Astrocyte (in vitro differentiated cells and primary cell): ENCODE measurements at places on chromosomes 7 and 10.
A peak's percentile ranks its signal among the peaks of the same experiment; 100 is the strongest.

DNA sequence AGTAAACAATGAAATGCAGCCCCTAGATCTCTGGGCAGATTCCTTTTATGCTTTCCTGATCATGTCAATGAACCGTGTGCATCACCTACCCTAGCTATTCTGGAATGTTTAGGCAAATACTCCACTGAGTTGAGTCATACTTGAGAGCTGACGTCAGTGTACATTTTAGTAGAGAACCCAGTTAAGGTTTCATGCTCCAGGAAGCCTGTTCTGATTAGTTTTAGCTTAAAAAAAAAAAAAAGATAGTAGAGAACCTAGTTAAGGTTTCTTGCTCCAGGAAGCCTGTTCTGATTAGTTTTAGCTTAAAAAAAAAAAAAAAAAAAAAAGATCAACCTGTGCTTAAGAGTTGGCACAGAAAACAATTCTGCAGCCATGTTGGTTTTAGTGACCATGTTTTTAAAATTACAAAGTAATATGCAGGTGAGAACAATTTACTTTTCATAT is 3.7 kb upstream of the MCU start:
- H3K27me3 ChIP-seq = no peaks in the 10 kb centered on the region
- H3K27ac ChIP-seq = peak overlapping the region; percentile 58
- H3K36me3 ChIP-seq = no peaks in the 10 kb centered on the region
- peak overlapping the region; percentile 4 for H3K4me3 ChIP-seq

GRCh38 chr7:150453892-150454291 is 3.5 kb downstream of the GIMAP8 start:
- no peak for DNase-seq
- no peaks in the 10 kb centered on the region for H3K4me1 ChIP-seq
- H3K36me3 ChIP-seq = no peaks in the 10 kb centered on the region
- H3K4me3 ChIP-seq = no peak overlapping the region

DNA sequence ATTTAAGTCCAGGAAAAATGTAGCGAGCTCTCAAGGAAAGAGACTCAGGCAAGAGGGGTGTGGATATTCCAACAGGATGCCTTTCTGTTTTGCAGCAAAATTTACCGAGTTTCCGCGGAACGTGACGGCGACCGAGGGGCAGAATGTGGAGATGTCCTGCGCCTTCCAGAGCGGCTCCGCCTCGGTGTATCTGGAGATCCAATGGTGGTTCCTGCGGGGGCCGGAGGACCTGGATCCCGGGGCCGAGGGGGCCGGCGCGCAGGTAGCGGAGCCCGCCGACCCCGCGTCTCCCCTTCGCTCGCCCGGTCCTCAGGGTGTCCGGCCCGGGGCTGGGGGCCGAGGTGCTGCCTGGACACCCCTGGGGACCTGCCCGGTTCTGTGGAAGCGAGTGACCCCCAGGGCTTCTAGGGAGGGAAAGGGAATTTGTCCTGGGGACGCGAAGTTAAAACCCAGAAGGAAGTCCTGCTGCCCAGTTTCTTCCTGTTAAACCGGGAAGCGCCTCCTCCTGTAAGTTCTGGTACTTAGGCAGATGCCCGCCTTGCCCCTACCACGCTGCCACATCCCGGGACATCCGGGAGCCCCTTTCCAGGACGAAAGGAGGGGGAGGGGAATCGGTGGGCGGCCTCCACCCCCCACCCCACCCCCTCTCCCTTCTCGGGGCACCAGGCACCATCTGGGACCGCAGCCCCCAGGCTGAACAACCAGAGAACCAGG is 2.5 kb downstream of the VSTM2A start:
- no peak overlapping the region for H3K27ac ChIP-seq
- no peak for DNase-seq
- peaks cover 39% of the 10 kb centered on the region for H3K27me3 ChIP-seq
- no peaks in the 10 kb centered on the region for H3K4me1 ChIP-seq

DNA sequence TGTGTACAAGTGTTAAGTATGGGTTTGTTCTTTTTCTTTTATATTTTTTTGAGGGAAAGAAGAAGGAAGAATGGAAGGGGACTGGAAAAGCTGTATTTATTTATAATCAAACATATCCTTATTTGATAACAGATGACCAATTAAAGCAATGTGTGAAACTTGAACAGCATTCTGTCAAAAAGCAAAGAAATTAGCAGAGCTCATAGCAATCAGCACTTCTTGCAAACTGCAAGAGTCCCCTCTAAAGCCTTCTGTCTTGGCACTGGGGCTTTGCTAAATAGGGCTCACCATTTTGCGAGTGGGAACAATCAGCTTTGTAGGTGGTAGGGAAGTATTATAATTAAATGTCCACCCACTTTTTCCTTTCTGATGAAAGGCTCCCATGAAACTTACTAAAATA is 164.9 kb upstream of the LRRTM3 start:
- H3K4me3 ChIP-seq = no peak overlapping the region
- no peak for DNase-seq
- H3K4me1 ChIP-seq = no peaks in the 10 kb centered on the region
- H3K36me3 ChIP-seq = no peaks in the 10 kb centered on the region
- H3K27ac ChIP-seq = no peak overlapping the region
- H3K27me3 ChIP-seq = no peaks in the 10 kb centered on the region

GRCh38 chr7:121294448-121294992 is 34.3 kb upstream of the WNT16 start:
- no peak overlapping the region for H3K4me3 ChIP-seq
- no peak for DNase-seq
- no peak overlapping the region for H3K27ac ChIP-seq

GRCh38 chr7:142876236-142876960 is 9.1 kb downstream of the TRPV6 start:
- H3K4me3 ChIP-seq = no peak overlapping the region
- H3K27ac ChIP-seq = no peak overlapping the region
- DNase-seq = no peak
- H3K27me3 ChIP-seq = peaks cover 11% of the 10 kb centered on the region
- H3K36me3 ChIP-seq = no peaks in the 10 kb centered on the region

DNA sequence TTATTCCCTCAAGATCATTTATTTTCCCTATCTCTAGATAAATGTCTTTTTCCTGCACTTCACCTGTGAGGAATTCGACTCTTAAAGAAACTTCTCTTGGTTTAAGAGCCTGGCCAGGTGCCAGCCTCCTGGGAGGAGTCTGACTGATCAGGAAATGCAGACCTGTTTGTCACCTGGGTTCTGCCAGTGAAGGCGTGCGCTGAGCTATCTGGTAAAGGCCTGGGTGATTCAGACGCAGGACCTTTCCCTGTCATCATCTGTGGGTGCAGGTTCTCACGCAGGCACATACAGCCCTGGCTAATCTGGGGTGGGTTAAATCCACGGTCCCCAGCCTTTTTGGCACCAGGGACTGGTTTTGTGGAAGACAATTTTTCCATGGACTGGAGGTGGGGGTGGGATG is 65.3 kb upstream of the AQP1 start:
- H3K36me3 ChIP-seq = no peaks in the 10 kb centered on the region
- no peak overlapping the region for H3K4me3 ChIP-seq
- H3K4me1 ChIP-seq = no peaks in the 10 kb centered on the region
- DNase-seq = no peak
- H3K27me3 ChIP-seq = no peaks in the 10 kb centered on the region
- no peak overlapping the region for H3K27ac ChIP-seq

GRCh38 chr7:29208410-29209250 is 14.1 kb downstream of the CHN2 start:
- H3K4me3 ChIP-seq = no peak overlapping the region
- H3K4me1 ChIP-seq = no peaks in the 10 kb centered on the region
- H3K27me3 ChIP-seq = no peaks in the 10 kb centered on the region
- H3K36me3 ChIP-seq = no peaks in the 10 kb centered on the region
- DNase-seq = no peak

DNA sequence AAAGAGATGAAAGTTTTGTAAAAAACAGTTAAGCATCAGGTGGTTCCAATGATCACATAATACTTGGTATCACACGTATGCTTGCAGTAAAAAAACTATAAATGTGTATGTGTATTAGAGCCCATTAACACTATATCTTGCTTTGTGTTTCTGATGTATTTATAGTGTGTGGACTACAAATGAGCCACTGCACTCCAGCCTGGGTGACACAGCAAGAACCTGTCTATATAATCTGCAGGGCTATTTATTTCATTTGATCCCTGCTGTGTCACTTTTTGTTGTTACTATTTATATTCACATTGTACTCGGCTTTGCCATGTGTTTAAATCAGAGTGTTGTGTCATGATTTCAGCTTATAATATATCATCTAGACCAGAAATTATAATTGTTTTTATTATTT is 487.8 kb upstream of the TEX47 start:
- H3K36me3 ChIP-seq = no peaks in the 10 kb centered on the region
- no peaks in the 10 kb centered on the region for H3K4me1 ChIP-seq
- H3K27ac ChIP-seq = no peak overlapping the region
- no peaks in the 10 kb centered on the region for H3K27me3 ChIP-seq

GRCh38 chr10:119849031-119849789 is 23.4 kb downstream of the MCMBP start:
- peaks cover 16% of the 10 kb centered on the region for H3K4me1 ChIP-seq
- no peak overlapping the region for H3K4me3 ChIP-seq
- H3K27me3 ChIP-seq = no peaks in the 10 kb centered on the region
- peak; percentile 88 for DNase-seq

DNA sequence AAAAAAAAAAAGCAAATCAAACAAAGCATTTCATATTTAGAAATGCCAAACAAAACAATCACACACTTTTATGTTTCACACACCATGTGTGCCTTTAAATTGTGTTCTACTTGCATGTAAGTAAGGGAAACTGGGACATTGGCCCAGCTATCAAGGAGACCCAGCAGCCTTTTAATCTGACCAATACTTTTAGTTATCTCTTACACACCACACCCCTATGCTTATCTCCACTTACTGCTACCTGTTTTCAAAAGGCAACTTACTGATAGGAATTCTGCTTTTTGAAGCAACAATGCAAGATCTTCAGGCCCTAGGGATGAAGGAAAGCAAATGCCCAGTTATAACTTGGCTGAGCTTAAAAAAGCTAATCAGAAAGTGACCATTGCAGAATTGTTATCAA is 1244.8 kb upstream of the SORCS1 start:
- no peaks in the 10 kb centered on the region for H3K36me3 ChIP-seq
- DNase-seq = no peak
- no peaks in the 10 kb centered on the region for H3K4me1 ChIP-seq
- H3K27ac ChIP-seq = no peak overlapping the region

- H3K36me3 ChIP-seq = no peaks in the 10 kb centered on the region
- no peak for DNase-seq
- H3K4me3 ChIP-seq = no peak overlapping the region
- H3K27me3 ChIP-seq = peaks cover 19% of the 10 kb centered on the region
- H3K4me1 ChIP-seq = peaks cover 7% of the 10 kb centered on the region
Observed at GRCh38 chr10:78217336-78217735, 183.7 kb downstream of the RPS24 start.

- DNase-seq = peak; percentile 32
- H3K36me3 ChIP-seq = no peaks in the 10 kb centered on the region
- no peaks in the 10 kb centered on the region for H3K27me3 ChIP-seq
Observed at GRCh38 chr10:104589431-104589830, 51.7 kb upstream of the SORCS3 start.
